AG20443 (cell line): ENCODE measurements at places on chromosomes 6 and 20.

- DNase-seq = no peak
These were observed 39.3 kb downstream of the KLHL32 start for GRCh38 chr6:96963809-96964208.

DNA sequence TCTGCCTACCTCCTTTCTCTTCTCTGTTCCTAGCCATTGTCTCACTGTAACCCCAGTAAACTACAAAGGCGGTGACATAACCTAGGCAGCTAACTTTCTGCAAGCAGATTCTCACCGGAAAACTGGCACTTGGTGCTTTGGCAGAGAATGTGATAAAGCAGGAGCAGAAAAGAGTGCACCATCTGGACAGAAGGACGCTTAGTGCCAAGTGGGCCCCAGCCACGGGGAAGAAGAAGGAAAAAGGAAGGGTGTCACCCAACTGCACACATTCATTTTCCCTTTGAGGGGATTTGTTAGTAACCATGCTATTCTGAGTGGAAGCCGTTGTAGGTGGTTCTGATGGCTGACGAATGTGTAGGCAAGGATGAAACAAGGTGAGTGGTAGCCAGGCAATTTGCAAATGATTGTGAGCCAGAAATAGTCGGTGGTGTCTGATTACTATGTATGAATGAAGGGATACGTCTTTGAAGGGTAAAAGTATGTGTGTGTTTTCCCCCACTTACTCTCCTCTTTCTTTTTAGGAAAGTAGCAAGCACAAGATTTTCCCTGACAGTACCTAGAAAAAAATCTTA, 148.3 kb upstream of the STXBP5 start:
- no peak for DNase-seq

DNA sequence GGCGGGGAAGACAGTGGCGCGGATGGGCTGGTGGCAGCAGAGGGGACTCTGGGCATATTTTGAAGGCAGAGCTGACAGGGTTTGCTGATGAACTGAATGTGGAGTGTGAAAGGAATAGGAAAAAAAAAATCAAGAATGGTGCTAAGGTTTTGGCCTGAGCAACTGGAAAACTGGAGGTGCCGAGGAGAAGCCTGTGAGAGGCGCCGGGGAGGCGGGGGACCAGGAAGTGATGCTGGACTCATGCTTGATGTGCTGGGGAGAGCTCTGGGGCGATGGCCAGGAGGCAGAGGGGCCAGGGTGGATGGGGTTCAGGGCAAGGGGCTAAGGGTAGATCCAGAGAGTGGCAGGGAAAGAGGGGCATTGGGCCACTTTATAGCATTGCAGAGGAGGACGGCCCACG, 55.8 kb downstream of the SULF2 start:
- DNase-seq = no peak

GRCh38 chr6:129996387-129996786, 22.0 kb upstream of the L3MBTL3 start:
- no peak for DNase-seq

- no peak for DNase-seq
These were observed 92.1 kb upstream of the TAB2 start for GRCh38 chr6:149225370-149225769.

DNA sequence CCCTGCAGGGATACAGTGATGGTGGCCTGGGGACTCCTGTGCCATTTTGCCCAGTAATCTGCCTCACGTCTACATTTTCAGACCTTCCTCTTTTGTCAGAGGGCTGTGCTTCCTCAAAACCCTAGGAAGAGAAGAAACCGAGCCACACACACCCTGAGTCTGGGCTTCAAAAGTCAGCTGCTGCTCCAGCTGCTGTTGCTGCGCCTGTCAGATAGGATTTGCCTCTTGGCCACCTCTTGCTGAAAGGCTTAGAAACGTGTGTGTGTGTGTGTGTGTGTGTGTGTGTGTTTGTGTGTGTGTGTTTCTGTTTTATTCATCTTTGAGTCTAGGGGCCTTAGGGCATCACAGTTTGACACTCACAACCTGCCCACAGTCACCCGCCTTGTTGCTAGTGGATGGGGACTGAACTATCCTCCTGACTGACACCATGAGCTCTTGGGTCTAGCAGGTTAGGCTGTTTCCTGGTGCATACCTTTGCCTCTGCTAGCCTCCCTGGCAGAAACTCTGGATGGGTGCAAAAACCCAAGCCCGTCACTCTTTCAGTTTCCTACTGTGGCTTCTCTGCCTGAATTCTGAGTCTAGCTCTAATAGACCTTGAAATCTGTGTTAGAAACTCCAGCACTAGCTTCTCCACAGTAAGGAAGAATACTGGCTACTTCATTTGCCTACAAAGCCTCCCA, 94.9 kb upstream of the CEP85L start:
- DNase-seq = no peak

DNA sequence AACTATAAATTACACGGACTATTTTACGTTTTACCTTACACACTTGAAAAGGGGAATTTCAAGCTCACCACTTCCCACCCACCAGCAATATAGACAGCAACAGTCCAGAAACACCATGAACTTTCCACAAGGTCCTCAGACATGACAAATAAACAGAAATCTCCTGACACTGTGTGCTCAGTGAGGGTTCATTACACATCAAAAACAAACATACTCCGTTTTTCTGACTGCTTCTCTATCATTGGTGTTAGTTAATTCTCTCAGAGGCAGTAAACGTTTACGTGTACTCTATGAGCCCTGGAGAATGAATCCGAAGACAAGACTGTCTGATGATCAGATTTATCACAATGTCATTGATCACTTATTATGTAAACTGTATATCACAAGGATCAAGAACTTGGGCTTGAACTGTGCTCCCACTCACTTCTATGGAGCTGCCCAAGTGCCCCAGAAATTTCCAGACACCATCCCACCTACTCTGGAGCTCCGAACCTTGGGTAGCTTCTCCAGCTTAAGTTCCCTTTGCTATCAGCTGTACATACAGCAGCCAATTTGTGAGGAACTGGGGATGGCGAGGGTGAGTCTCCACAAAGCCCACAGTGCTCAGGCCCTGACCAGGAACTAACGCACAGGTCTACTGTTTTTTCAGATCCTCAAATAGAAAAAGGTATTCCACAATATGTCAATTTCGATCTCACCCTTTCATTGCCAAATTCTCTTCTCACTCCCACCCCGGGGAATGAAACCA, 86.0 kb downstream of the ALDH8A1 start:
- DNase-seq = no peak

- DNase-seq = no peak
These were observed 115.0 kb upstream of the CHD6 start for GRCh38 chr20:41733151-41733550.

GRCh38 chr20:51535075-51535386, 7.5 kb downstream of the NFATC2 start:
- no peak for DNase-seq

GRCh38 chr6:169038691-169039090, 215.0 kb downstream of the THBS2 start:
- DNase-seq = no peak

GRCh38 chr6:30787954-30788353, 43.6 kb upstream of the IER3 start:
- no peak for DNase-seq

- DNase-seq = no peak
These were observed 125.0 kb downstream of the FYN start for GRCh38 chr6:111748231-111748647.

- DNase-seq = no peak
These were observed 4.3 kb downstream of the BHLHE23 start for GRCh38 chr20:63002511-63002910.

GRCh38 chr6:124356276-124356810, 552.7 kb downstream of the NKAIN2 start:
- no peak for DNase-seq

GRCh38 chr20:58459058-58459750, 56.0 kb downstream of the APCDD1L start:
- DNase-seq = no peak

GRCh38 chr6:45808917-45809316, 206.7 kb downstream of the CLIC5 start:
- no peak for DNase-seq

DNA sequence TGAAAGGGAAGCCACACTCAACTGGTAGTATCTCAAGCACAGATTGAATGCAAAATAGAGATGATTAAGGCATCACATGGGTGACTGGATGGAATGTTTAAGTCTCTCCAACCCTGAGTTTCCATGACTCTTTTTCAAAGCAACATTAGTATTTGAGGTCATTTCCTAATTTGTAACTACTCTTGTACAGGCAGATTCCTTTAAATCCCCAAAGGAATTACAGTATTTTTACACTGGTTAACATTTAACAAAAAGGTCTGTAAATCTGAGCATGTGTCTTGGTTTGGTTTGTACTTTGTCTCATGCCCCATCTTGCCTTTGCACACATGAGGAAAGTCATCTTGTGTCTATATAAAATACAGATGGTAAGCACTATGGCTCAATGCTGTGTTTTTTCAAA, 15.1 kb downstream of the RMND1 start:
- DNase-seq = peak; percentile 75

DNA sequence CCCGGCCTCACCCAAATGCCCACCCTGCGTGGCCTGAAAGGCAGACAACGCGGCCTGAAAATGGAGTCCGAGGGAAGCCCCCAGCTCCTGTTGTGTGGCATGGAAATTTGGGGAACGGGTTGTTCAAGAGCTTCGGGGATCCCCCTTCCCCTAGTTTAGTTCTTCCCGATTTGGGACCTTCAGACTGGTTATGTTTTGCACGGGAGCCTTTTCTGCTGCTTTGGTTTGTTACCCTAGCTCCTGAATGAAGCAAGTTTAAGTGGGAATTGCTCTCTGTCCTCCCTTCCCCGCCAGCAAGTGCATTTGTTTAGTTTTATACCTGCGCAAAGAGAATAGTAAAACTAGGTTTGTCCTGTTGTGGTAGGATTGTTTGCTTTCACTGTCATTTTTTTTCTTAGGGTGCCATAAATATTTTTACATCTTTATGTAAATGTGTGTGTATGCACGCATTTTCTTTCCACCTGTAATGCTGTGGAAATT, 604 bp downstream of the SH3BGRL2 start:
- DNase-seq = no peak

- no peak for DNase-seq
These were observed 1595.7 kb downstream of the HACE1 start for GRCh38 chr6:103264020-103264419.

DNA sequence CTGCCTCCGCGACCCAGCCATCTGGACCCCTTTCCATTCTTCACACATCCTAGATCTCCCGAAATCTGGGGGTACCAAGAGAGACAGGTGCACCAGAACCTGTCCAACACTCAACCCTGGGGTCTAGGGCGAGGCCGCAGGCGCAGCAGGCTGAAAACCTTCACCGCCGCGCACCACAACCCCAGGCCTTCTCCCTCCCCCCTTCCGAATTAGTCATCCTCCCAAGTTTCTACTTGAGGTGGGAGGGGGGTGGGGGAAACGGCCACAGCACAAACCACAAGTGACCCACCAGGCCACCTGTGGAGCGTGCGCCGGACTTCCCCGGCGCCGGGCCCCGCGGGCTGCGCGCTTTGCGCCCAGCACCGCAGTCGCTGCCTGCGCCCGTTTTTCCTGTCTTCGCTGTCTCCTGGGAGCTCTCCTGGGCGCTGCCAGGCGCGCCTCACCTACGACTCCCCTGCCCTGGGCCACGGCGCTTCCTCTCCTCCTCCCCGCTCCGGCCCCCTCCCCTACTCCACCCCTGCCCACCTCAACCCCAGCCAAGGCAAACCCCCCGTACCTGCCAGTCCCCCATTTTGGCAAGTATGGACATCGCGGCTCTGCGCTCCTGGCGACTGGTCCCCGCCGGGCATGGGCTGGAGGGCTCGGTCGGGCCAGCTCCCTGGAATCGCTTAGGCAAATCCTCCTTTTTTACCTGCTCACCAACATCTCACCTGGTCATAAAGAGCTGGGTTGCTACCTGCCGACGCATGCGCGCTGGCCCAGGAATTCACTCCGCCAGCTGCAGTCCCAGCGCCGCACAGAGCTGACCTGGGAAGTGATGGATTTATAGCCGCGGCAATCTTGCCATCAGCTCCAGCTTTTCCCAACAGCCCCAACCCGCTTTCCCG, 4.2 kb upstream of the TFAP2A start:
- no peak for DNase-seq

DNA sequence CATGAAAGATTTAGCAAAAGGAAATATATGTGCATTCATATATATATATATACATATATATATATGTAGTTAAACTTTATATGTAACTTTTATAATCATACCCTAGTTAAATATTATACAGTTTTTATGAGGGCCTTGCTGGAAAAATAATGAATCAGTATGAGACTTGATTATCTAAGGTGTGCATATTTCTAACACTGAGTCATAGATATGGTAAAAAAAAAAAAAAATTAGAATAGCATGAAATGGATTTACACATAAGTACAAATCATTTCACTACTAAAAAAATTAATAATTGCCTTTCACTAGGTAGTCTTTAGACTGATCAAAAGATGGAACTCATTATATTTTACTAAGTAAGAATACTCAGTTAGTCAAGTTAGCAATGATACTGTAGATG, 51.3 kb upstream of the DST start:
- no peak for DNase-seq

DNA sequence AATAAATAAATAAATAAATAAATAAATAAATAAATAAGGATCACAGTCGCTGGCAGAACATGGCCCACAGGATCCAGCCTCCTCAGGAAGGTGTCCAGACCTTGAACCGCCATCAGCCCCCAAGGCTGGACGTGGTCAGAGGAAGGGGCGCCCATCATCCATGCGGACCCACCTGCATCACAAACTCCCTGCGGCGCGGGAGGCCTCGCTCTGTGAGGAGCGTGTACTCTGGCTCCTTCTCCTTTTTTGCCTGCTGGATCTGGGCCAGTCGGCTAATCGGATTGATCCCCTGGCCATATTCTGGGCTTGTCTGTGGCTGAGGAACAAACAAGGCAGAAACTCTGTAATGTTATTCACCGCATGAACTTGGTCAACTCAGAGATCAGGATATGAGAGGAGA, 65.2 kb downstream of the STAU1 start:
- no peak for DNase-seq

DNA sequence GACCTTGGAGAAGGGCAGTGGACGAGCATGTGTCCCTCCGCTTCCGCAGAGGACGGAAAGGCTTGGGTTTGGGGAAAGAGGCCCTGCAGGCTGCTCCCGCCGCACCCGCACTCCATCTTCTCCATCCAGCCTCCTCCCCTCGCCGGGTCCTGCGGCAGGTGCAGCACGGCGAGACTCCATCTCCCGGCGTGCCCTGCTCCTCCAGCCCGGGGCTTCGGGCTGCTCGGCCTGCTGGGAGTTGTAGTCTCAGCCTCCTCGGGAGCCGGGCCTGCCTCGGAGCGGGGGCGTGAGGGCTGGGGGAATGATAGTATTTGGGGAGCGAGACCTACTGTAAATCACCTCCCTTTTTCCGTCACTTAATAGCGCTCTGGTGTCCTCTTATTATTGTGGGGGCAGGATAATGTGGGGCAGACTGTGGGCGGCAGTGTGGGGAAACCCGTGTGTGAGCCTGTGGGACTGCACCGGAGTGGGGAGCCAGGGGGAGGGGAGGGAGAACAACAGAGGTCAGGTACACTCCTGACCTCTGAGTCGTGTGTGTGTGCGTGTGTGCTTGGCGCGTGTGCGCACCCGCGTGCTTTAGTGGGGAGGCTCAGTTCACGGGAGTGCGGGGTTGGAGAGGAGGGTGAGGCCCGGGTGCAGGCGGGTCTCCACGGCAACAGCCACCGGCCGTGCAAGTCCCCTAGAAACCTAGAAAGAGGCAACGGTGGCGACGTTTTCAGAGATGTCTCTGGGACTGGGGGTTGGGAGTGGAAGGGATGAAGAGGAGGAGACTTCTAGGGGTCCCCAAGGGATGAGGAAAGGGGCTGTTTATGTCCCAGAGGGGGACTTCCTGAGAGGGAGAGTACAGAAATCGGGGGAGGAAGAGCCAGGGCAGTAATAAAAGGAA, 4.1 kb downstream of the TTBK1 start:
- peak; percentile 91 for DNase-seq

- DNase-seq = no peak
These were observed 64.6 kb upstream of the OGFRL1 start for GRCh38 chr6:71224011-71224410.
